Frontal cortex (tissue), 4 donors: ENCODE measurements at places on chromosomes 4 and X.

GRCh38 chr4:52680381-52680780 is 21.3 kb upstream of the USP46 start:
- DNase-seq, result no peak

GRCh38 chrX:63747331-63747730 is 37.7 kb downstream of the ARHGEF9 start:
- no peak for DNase-seq

DNA sequence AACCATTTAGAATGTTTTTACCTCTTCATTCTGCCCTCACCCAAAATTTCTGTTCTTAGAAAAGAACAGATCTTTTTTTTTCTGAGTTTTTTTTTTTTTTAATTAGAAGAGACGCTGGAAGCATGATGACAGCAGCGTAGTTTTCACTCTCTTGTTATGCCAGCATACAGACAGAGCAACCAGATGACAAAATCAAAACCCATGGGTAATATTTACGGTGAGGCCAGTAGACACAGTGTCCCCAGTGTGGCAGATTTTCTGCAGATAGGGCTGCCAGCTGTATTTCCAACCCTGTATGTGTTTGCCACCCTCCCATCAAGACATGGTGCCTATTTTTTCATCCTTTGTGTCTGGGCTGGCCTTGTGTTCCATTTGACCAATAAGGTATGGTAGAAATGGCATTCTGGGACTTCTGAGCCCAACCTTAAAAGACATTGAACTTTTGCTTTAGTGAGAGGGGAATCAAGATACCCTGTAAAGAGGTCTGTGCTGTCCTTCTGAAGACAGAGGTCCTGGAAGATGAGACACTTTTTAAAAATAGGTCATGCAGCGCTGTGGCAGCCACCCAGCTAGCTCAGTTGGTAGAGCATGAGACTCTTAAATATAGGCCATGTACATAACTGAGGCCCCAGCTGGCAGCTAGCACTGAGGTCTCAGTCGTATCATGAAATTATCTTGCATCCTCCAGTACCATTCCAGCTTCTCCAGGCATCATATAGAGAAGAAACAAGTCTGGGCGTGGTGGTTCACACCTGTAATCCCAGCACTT is 6.7 kb upstream of the ZNF41 start:
- DNase-seq, result no peak

DNA sequence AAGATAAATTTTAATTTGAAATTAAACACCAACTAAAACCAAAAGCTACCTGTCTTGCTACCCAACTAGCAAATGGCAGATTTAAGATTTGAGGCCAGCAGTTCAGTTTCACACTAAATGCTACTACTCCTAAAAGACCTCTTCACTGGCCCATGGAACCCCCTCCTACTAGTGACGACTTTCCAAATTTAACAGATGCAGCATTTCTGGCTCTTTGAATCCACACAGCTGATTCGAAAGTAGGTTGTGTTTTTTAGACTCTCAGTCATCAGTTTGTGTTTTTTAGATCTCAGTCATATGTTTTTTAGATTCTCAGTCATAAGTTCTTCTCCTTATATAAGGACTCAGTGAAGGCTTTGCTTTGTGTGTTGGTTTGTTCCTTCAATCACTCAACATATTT is 11.1 kb upstream of the CC2D2A start:
- DNase-seq, result no peak

DNA sequence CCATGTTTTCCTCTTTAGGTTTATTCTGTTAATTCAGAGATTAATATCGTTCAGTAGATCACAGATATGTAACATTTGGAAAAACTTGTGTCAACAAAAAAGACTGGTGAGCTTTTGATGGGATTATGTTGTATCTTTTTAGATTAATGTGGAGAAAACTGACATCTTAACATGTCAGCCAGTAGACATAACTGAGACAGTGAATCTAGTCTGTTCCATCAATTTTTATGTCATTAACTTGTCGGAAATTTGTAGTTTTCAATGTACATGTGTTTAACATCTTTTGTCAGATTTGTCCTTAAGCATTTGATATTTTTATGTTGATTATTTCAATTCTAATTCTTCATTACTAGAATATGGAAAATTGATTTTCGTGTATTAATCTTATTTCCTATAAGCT is 42.0 kb downstream of the APELA start:
- DNase-seq, result no peak

DNA sequence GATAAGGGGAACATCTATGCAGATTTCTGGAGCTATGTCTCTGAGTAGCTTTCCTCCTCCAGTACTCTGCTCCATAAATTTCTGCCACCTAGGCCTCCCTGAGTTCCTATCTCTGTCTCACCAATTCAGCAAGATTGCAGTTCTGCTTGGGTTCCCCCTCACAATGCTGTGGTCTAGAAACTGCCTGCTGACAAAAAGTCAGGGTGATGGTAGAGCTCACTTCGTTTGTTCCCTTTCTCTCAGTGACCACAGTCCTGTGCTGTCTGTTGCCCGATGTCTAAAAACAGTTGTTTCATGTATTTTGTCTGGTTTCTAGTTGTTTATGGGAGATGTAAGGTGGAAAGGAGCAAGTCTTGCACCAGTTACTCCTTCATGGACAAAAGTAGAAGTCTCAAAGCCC is 41.1 kb downstream of the AMMECR1 start:
- DNase-seq, result no peak

GRCh38 chrX:150482537-150483206 is 85.7 kb upstream of the MTM1 start:
- no peak for DNase-seq

DNA sequence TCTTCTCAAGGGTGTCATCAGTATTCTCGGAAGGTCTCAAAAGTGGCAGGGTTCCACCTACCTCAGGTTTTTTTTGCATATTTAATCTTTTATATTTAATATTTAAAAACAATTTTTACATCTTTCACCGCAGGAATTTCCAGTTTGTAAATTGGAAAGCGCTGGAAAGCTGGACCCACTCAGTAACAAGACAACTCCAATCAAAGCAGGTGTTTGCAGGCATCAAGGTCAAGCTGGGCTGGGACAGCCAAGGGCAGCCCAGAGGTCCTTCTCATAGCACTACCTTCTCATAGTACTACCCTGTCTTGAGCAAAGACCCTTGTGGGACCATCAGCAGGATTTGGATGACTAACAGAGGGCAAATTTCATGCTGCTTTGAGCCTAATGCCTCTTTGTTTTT is 160.1 kb downstream of the TET2 start:
- no peak for DNase-seq

DNA sequence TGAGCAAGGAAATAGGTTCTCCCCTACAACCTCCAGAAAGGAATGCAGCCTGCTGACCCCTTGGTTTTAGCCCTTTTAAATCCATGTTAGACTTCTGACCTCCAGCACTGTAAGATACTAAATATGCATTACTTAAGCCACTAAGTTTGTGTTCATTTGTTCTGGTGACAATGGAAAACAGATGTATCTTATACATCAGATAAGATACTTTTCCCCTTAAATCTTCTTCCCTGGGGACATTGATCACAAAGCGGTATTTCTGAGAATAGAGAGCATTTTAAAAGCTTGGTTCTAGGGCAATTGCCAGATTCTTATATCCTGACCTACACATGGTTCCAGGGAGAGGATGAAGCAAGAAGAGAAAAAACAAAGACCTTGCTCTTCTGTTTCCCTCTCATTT is 6.5 kb upstream of the TMEM184C start:
- no peak for DNase-seq

DNA sequence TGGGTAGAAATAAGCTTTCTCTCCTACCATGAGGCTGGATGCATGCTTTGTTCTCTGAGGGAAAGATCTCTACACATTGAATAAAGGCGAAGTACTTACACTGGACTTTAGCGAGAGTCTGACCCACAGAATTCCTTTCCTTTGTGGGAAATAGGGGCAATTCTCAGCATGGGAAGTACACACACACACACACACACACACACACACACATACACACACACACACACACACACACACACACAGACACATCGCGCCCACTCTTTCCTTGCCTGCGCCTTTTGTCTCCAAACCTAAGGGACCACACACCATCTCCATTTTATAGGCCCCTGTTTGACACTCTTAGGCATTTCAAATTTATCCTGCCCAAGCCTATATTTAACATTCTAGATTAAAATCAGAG is 83.8 kb downstream of the LUZP4 start:
- DNase-seq, result no peak

DNA sequence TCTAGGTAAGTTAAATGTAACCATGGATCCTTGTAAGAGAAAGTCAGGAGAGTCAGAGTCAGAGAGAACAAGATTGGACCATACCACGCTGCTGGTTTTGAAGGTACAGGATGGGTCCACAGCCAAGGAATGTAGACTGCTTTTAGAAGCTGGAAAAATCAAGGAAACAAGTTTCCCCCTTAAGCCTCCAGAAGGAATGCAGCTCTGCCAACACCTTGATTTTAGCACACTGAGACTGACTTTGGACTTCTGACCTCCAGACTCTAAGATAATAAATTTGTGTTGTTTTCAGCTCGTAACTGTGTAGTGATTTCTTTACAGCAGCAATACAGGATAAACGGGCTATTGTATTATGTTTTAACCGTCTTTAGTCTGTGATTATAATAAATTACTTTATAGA is 108.0 kb upstream of the USP38 start:
- no peak for DNase-seq

- DNase-seq, result no peak
These were observed 23.0 kb downstream of the HMX1 start for GRCh38 chr4:8848507-8849265.

GRCh38 chr4:85243857-85244256 is 231.1 kb upstream of the ARHGAP24 start:
- no peak for DNase-seq

GRCh38 chr4:159497936-159498335 is 395.1 kb downstream of the RAPGEF2 start:
- no peak for DNase-seq

DNA sequence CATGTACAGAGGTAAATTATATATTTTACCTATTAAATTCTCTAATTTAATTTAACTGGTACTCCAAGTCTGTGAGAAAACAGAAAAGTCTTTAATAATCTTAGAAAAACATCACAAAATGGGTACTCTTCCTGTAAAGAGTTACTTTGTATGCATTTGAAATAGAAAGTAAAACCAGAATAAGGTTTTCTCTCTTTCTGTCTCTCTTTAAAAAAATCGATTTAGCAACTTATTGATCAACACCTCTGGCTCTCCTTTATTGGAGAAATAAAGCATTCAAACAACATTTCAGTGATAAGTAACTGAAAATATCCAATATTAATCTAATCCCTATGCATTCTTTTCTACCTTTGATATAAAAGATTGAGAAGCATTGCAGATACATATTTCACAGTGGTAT is 27.4 kb downstream of the ATOH1 start:
- DNase-seq, result no peak
